ENCODE measurements at places on chromosomes 3 and 15.

DNA sequence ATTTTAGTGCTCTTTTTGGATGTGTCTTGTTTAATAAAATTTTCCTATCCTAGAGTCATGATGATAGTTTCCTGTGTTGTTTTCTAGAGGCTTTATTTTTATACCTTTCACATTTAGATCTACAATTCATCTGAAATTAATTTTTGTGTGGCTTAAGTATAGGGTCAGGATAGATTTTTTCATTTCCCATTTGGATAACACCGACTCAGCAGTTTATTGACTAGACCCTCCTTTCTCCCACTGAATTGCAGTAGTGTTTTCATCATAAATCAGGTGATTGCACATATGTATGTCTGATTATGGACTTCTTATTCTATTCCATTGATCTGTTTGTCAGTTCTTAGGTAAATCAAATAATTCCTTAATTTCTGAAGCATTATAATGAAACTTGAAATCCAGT lies 10.4 kb downstream of the PRR23A start:
- DNase-seq, result no peak

DNA sequence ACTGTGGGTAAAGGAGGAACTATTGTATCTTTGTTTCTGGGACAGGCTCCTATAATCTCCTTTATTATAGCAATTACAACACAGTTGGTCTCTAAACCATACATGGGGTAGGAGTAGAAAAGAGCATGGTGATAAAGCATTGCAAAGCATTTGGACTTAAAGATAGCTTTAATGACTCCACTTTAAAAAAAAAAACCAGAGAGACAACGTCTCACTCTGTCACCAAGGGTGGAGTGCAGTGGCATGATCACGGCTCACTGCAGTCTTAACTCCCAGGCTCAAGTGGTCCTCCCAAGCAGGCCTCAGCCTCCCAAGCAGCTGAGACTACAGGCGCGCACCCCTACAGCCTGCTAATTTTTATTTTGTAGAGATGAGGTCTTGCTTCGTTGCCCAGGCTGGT lies 68.2 kb downstream of the DENND4A start:
- DNase-seq, result no peak

DNA sequence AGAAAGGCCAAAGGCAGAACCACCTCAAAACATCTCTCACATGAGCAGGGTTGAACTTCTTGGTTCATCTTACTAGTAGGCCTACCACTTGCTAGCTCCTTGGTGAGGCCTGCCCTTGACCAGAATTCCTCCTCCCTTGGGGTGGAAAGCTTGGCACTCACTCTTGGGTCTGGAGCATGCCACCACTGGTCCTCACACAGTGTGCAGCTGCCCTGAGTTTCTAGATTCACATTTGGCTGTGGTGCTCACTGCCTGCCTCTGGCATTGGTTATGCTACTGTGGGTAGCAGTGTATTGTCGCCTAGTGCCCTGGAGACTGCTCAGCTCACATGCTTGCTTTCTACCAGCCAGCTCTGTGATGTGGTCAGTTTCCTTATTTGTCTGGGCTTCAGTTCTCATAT lies 23.7 kb downstream of the OXNAD1 start:
- DNase-seq, result no peak

- no peak for DNase-seq
Measured at GRCh38 chr3:31622636-31623288, 90.0 kb downstream of the STT3B start.

GRCh38 chr3:29382409-29382808 lies 101.5 kb downstream of the RBMS3 start:
- DNase-seq, result no peak

GRCh38 chr3:128804017-128804810 lies 75.2 kb upstream of the ACAD9 start:
- DNase-seq, result no peak

DNA sequence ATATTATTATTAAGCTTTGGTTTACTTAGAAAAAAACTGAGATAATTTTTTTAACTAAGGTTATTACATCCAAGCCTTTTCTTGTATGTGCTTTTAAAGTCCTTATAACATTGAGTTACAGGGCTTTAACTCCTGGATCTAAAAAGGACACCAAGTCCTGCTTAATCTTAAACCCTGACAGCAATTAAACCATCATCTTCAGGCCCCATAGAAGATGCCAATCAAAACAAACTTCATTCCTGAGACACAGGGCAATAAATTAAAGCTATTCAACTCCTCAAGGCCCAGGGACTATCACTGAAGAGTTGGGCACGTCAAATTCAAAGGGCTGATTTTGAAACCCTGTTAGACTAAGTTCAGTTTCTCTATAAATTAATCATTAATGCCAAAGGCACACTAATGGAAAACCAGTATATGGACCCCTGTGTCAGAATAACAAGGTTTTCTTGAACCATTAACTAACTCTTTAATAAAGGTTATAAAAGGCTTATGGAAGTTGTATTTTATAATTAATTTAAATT lies 1152.6 kb downstream of the NSUN3 start:
- no peak for DNase-seq

GRCh38 chr3:48367201-48367600 lies 4.8 kb upstream of the FBXW12 start:
- no peak for DNase-seq

DNA sequence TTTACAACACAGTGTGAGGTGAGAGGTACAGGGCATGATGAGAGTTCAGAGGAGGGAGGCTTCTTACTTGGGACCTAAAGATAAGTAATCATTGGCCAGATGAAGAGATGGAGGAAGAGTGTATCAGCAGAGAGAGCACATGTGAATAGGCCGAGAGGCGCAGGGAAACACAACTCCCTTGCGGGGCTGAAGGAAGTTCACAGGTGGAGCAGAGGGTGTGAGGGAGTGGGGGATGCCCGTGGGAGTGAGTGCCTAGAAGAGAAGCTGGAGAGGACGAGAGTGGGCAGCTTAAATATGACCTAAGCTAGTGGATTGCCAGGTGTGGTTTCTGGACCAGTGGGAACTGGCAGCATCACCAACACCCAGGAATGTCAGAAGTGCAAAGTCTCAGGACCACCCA lies 98.2 kb upstream of the TBC1D5 start:
- DNase-seq, result no peak

GRCh38 chr15:27422997-27423396 lies 452.0 kb downstream of the GABRG3 start:
- DNase-seq, result no peak

GRCh38 chr3:139302801-139303113 lies 41.1 kb upstream of the MRPS22 start:
- no peak for DNase-seq

DNA sequence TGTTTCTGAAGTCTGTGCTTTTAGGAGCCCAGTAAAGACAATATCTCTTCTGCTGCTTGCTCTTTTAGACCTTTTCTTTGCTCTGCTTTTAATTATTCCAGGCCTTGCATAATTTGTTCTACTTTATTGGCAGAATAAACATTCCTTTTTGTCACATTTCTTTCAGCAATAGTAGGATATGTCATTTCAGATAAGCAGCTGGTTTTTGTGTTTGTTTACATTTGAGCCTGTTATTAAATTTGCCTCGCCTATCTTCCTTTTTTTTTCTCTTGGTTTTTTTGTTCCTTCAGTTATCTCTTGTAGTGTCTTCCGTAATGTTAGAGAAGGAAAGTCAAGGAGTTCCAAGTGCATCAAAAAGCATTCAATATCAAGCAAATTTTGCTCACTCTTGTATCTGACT lies 16.4 kb downstream of the ZNF654 start:
- no peak for DNase-seq

- DNase-seq, result no peak
Measured at GRCh38 chr3:134104031-134104430, 74.3 kb upstream of the SLCO2A1 start.

DNA sequence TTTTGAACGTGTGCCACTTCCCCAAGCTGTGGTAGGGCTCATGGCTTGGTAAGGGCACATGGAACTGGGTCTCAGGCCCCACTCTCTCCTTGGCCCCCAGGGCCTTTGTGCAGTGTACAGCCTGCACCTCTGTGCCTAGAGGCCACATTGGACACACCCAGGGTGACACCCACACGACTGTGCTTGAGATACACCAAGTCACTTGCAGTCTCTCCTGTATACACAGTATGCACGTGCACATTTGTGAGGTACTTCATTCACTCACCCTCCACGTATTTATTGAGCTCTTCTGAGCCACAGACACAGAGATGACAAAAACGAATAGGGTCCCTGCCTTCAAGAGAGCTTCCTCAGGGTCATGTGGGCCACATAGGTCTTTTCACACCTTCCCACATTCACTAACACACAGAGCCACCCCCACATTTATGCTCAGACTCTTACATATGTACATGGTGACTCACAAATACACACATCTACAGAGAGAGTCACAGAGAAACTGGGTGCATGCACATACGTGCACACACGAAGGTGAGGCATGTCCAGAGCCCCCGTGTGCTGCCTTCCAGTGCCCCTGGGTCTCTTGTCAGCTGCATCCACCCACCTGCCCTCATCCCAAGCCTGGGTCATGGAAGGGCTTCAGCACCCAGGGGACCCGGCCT lies 9.8 kb upstream of the TMEM115 start:
- DNase-seq, result no peak

DNA sequence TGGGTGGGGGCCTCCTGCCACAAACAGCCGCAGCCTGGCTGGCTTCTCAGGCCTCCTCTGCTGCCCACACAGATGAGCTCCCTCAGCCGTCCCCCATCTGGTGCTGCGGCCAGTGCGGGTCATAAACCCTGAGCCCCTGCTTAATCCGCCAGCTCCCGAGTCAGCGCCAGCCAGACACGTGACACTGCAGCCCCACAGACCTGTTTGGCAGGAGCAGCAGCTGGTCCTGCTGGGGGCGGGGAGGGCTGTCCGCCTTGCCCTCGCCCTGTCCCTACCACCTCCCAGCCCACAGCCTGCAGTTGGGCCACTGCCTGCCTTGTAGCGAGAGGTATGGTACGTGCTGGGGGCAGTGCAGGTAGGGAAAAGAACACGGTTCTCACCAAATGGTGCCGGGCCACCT lies 86.2 kb downstream of the IQSEC1 start:
- peak; percentile 66 for DNase-seq

- DNase-seq, result no peak
Measured at GRCh38 chr15:57384024-57384423, 7.7 kb downstream of the CGNL1 start.

DNA sequence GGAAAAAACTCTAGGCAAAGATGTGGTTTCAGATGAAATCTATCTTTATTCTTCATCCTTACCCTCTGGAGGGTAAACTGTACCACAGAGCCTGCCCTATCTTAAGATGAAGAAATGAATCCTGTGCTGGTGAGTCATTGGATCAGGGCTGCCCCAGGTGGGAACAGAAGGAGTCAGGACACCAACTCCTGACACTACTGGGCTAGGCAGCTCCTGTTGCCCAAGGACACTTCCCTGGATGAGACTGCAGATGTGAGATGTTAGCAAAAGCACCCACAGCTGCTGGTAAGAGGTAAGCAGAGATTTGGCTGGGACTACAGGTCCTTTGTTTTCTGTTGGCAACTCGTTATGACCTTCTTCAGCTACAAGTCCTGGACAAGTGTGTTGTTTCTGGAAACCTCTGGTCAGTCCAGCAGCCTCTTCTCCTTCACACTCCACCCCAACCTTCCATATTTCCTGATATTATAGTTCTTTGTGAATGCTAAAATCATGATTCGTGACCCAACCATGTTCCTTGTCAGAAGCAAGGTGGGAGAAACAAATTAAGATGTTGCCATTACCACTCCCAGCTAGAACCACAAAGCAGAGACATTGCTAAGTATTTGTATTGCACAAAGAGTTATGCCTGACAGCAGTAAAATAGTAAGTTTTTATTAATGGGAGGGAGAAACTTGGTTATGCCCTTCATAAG lies 104.2 kb upstream of the TGFBR2 start:
- DNase-seq, result no peak

- no peak for DNase-seq
Measured at GRCh38 chr3:53552730-53553129, 58.3 kb downstream of the CACNA1D start.

DNA sequence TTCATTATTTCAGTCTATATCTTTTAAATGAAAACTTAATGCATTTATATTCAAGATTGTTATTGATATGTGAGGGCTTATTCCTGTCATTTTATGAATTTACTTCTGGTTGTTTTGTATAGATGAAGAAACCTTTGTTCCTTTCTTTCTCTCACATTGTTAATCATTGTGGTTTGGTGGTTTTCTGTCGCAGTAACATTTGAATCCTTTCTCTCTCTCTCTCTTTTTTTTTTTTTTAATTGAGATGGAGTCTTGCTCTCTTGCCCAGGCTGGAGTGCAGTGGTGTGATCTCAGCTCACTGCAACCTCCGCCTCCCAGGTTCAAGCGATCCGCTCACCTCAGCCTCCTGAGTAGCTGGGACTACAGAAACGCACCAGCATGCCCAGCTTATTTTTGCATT lies 22.1 kb downstream of the AGBL1 start:
- no peak for DNase-seq

- no peak for DNase-seq
Measured at GRCh38 chr3:122691195-122691594, 10.6 kb downstream of the PARP14 start.

DNA sequence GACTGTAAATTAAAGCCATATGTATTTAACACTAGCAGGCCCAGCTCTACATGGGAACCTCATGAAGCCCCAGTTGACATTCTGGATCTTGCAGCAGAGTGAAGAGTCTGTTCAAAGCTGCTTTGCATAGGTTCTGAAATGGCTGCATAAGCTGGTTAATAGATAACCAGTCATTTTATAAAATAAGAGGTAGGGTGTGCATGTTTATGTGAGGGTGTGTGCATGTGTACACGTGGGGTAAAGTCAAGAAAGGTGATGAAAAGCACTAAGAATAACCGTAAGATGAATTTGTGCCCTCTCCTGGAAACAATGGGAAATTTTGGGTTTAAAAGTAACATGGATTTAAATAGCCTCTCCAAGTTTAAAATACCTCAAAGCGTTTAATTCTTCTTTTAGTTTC lies 33.0 kb downstream of the PAQR9 start:
- no peak for DNase-seq

- DNase-seq, result no peak
Measured at GRCh38 chr3:152284906-152285305, 16.2 kb downstream of the MBNL1 start.

DNA sequence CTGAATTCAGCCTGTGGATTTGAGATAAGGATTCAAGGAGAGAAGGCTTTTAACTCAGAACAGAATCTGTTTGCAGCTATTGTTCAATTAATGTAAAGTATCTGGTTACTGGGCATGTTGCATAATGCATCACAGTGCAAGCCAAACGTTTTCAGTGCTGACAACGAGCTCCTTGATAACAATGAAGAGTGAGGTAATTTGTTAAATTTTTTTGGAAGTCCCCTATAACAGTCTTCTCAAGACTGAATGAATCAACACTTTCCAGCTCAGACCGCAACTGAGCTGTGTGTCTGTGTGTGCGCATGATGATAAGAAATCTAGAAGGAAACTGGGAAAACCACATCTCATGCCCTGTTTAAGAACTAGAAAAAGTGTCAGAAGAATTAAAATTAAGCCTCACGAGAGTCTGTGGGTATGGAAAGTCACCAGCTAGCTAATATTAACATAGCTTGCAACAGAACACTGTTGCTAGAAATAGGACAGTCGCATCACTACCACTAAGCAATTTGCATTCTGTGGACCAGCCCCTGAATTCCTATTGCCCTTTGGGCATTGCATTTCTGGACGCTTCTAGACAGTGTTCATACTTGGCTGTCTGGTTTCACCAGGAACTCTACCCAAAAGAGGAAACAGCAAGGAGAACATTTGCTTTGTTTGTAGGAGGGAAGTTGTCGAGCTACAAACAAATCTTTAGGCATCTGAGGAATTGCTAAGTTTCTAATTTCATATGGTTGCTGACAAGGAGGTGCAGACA lies 43.7 kb upstream of the ATP2C1 start:
- DNase-seq, result no peak

- no peak for DNase-seq
Measured at GRCh38 chr3:14208977-14209394, 30.4 kb downstream of the LSM3 start.

- no peak for DNase-seq
Measured at GRCh38 chr3:183182732-183183610, 20.4 kb upstream of the LAMP3 start.
